ENCODE measurements at places on chromosomes 6 and 20.

- no peak for DNase-seq
Measured at GRCh38 chr6:132132422-132132821, 181.2 kb upstream of the CCN2 start.

- no peak for DNase-seq
Measured at GRCh38 chr6:2851727-2852513, 10.3 kb upstream of the SERPINB1 start.

- DNase-seq, result no peak
Measured at GRCh38 chr6:155274533-155274932, 10.7 kb downstream of the CLDN20 start.

- DNase-seq, result no peak
Measured at GRCh38 chr6:25882051-25882496, 8.0 kb upstream of the SLC17A3 start.

DNA sequence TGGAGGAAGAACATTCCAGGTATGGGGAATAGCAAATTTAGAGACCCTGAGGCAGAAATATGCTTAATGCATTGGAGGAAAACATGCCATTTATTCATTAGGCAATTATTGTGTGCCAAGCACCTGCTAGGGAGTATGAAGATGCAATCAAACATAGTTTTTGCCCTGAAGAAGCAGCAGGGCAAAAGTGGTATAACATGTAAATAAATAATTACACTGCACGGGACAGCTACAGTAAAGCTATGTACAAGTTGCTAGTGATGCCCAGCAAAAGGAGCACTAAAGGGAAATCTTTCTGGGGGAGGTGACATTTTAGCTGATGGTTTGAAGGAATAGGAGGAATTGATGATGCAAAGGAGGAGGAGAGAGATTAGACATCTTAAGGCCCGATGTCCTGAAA is 624 bp upstream of the TJAP1 start:
- no peak for DNase-seq

- no peak for DNase-seq
Measured at GRCh38 chr6:36025932-36026327, 1.5 kb upstream of the SLC26A8 start.

GRCh38 chr6:114862819-114863218 is 520.0 kb upstream of the HS3ST5 start:
- no peak for DNase-seq

DNA sequence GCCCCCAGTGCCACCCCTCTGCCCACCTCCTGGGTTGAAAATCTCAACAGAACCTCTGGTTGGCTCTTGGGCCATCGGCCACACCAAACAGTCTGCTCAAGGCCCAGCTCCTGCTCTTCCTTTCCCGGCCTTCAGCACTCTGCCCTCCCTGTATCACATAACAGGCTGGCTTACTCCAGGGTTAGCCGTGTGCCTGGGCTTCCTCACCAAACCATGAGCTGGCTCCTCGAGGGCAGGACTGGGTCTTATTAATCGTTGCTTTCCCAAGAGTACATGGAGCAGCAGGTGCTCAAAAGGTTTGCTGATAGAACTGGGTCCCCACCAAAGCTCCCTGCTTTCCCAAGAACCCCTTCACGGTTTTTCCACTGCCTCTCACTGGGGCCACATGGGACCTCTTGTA is 12.7 kb upstream of the FAM83C start:
- DNase-seq, result no peak

- no peak for DNase-seq
Measured at GRCh38 chr20:51062065-51062464, 39.2 kb upstream of the KCNG1 start.

DNA sequence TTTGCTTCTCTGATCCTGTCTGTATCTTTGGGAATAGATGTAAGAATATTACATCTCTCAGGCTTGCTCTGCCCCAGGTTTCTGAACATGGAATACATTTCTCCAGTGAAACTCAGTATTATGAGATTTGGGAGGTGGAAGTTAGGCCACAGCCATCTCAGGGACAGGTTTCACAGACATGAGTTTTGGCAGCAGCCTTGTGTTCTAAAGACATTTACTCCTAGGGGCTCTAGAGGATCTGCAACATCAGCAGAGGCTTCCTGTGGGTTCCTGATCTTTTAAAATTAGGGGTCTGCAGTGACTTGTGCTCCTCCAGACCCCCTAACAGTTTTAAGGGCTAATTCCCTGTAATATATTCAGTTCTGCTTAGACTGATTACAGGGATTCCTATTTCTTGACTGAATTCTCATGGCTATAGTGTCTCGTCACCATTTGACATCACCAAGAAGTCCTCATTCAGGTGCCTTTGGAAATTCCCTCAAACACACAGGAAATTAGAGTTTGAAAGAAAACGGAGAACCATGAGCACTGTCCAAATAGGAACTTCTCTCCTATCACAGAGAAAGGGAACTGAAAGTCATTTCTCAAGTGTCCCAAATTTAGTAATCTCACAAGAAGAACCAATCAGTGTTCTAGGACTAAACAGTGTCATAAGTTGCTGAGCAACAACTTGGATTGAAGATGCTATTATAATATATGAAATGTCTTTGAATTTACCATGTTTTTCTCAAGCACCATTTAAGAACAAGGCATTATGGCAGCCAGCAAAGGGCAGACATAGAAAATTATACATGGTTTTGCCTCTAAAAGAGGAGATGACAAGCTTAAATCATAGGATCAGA is 2.5 kb upstream of the HLA-DRA start:
- DNase-seq, result no peak

DNA sequence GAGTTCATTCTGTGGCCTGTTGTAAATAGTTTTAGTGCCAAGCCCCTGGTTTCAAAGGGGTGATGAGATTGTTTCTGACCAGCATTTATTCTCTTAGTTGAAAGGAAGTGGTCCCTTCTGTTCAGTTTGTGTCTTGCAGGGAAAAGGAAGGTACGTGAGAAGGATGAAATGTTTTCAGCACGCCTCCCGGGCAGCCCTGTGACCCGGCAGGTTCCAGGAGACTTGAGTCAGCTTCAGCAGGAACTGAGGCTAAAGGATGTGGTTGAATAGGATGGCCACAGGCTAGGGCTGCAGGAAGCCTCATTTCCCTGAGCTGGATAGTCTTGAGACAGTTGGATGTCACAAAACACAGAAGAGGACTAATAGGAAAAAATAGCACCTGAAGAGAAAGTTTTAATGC is 132.4 kb upstream of the SYNDIG1 start:
- no peak for DNase-seq

DNA sequence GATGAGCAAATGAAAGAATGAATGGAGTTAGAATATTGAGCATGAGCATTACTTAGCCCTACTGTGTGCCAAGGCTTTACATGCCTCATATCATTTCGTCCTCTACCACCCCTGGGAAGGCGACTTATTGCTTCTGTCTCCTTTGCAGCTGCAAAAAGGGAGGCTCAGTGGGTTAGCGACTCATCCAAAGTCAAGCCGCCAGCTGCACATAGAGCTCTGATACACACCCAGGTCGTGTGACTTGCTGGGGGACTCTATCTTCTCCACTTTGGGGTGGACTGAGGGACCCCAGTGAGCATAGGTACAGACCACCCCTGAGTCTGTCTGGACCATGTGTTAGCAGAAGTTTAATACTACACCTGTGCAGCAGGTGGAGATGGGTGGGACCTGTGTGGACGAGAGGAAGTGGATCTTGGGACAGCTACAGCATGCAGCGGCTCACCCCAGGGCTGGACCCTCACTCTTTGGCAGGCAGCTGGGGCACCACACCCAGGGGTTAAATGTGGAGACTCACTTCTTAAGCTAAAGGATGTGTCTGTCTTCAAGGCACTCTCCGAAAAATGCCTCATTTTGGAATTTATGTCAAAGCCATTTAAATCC is 36.2 kb upstream of the ANGPT4 start:
- DNase-seq, result no peak

GRCh38 chr6:89347825-89348224 is 4.7 kb downstream of the UBE2J1 start:
- DNase-seq, result no peak

GRCh38 chr20:62045529-62046285 is 20.0 kb downstream of the TAF4 start:
- no peak for DNase-seq

GRCh38 chr20:45487231-45487635 is 17.7 kb downstream of the WFDC2 start:
- DNase-seq, result no peak

DNA sequence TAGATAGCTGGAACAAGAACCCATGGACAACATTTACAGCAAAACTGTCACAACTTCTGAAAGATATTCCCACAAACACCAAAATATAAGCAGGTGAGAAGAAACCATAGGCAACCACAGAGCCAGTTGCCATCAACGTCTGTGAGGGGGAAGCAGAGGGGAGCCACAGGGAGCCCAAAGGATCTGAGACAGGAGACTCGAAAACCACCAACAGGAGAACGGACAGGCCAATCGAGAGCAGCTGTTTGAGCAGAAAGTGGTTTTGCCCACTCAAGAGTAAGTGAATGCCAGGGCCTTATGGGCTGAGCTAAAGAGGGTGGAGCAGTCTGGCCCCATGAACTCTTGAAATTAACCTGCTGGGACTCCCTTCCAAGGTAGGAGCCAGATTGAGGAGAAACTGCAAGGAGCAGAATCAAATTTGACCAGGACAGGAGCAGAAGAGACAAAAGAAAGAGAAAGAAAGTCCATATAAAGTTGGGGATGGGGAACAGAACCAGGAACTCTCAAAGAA is 195.4 kb downstream of the ANKRD60 start:
- DNase-seq, result no peak

DNA sequence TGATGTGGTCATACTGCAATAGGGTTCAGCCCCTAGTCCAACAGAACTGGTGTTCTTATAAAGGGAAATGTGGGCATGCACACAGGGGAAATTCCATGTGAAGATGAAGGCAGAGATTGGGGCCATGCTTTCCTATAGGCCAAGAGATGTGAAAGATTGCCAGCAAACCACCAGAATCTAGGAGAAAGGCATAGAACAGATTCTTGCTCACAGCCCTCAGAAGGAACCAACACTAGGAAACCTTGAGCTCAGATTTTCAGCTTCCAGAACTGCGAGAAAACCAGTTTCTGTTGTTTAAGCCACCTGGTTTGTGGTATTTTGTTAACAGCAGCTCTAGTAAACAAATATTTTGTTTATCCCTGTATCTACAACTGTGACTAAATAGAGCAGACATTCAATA is 197.6 kb upstream of the CITED2 start:
- DNase-seq, result no peak

GRCh38 chr6:125931733-125932450 is 24.7 kb upstream of the HINT3 start:
- no peak for DNase-seq

DNA sequence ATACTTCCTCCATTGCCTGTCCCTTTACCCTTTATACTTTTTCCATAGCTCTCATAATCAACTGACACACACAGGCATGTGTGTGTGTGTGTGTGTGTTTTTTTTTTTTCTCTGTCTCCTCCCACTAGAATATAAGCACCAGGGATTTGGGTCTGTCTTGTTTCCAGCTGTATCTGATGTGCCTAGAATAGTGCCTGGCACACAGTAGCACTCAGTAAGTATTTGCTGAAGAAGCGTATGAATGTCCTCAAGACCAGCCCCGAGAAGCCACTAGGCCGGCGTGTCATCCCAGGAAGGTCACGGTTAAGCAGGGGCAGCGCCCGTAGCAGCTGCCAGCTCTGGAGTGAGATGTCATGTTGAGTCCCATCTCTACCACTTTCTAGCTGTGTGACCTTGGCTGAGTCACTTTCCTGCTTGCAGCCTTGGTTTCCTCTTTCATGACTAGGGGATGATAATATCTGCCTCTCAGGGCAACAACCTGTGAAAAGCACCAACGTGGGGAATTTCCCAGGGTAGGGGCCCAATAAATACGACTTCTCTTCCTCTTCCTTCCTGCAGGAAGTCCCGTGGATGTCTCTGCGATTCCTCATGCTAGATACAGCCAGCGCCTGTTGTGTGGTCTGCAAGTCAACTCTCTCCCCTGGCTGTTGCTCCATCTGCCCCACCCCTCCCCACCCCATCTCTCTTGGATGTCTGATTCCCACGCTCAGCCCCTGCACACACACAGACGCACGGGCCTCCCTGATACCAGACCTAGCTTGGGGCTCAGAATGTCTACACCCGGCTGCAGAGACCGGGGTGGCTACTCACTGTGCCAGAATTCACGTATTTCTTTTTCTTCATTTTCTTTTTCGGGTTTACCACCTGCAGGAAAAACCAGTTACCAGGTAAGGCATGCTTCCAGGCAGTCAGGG is 58.1 kb downstream of the RAB44 start:
- no peak for DNase-seq
